ENCODE measurements at places on chromosomes 12 and 14.

- DNase-seq, result no peak
Observed at GRCh38 chr14:75440733-75441477, 13.1 kb downstream of the JDP2 start.

DNA sequence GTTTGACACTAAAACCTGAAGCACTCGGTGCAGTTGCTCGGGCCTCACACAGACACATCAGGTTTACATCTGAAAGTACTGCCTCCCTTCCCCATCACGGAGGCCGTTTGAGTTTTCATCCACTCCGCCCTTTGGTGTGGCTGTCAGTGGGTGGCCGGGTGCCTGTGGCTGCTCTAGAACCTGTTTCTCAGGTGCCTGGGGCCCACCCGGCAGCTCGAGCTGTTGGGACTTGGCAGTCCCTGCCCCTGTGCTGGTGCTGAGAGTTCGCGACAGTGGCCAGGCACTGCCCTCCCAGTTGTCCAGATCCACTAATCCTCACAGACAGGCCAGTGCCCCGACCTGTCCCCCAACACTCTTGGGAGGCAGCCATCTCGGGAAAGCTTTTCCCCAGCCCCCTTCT, 22.4 kb downstream of the XRCC3 start:
- DNase-seq, result no peak

DNA sequence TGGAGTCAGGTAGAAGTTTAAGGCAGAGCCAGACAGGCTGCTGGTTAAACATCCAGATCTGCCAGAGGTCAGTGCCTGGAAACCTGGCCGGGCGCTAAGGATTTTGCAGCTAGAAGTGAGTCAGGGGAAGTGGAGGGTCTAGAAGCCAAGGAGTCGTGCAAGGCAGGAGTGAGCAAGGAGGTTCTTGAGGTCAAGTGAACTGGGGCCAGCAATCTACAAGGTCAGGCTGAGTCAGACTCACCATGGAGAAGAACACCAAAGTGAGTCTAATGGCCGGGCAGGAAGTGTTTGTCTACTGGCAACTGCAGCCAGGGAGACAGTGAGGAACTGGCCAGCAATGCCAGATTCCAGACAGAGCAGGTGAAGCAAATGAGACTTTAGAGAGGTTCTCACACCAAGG, 628.2 kb downstream of the ETNK1 start:
- DNase-seq, result no peak

DNA sequence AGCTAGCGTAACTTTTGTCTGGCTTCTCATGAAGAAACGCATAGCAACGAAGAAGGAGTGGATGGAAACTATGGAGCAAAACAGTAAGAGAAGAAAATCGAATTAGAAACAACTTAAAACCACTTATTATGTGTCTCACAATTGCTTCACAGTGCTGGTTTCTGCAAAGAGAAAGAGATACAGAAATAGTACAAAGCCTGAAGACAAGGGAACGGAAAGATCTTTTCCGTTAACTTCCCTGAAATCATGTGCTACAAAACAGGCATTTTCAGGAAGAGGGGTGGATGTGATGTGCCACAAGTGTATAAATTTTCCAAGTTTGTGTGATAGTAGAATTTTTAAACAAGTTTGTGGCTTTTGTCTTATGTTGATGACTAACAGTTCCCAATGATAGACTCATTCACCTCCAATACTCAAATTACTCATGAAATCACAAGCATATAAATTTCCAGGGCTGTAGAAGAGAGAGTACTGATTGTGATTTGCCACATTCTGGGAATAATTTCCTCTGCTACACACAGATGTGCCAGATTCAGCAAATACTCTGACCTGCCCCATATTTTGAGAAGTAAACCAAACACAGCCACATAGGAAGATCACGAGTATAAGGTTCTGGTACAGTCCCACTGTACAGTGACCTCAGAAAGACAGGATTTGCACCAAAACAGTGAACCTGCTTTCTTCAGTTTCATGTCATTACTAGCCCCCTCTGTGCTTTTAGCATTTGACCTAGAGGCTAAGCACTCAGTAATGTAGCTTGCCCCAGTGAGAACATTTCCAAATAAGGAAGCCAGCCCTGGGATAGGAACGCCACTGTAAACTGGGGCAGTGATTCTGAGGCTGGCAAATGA, 41.4 kb upstream of the PPFIA2 start:
- DNase-seq, result no peak

- DNase-seq, result no peak
Observed at GRCh38 chr14:68587931-68588330, 204.9 kb downstream of the ZFP36L1 start.

DNA sequence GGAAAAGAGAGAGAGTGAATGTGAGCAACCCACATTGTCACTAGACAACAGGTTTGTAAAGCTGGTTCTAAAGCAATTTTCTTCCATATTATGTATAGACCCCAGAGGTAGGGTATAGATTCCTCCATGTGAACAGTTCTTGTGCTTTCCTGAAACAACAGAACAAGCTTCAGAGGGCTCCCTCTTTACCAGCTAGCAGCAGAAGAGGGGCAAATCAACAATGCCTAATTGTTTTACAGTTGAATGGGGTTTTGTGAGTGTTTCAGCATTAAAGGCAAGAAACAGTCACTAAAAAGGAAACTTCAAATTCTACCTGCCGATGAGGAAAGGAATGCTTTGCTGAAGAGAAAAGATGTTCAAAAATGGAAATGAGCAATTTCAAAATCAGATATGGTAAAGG, 341.2 kb upstream of the KITLG start:
- DNase-seq, result no peak

DNA sequence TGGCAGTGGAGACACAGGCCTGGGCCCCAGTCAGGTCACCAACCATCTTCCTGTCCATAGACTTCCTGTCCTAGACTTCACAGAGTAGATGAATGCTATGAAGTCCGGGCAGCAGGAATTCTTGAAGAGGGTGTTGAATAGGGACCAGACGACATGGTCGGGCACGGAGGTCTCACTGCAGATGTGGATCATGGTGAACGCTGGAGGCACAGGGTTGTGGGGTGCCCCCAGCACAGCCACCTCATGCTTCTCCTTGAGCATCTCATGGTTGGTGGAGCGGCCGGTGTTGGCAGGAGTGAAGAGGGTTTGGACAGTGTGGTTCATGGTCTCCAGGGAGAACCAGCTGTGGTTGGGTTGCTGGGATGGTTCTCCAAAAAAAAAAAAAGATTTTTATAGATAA, 55.8 kb upstream of the AMIGO2 start:
- no peak for DNase-seq

DNA sequence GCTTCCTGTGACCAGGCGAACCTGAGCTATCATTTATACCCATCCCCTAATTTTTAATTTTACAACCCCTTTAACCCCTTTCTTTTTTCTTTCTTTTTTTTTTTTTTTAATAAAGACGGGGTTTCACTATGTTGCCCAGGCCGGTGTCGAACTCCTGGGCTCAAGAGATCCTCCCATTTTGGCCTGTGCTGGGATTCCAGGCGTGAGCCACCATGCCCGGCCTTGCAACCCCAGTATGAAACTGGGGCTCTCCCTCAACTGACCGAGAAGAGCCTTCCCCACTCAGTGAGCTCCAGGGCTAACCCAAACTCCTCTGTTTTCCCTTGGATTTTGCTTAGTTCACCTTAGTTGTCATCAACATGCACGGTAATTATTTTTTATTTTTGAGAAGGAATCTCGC, 992 bp downstream of the CPSF2 start:
- DNase-seq, result no peak

GRCh38 chr12:5260591-5261086, 171.3 kb upstream of the NTF3 start:
- no peak for DNase-seq

DNA sequence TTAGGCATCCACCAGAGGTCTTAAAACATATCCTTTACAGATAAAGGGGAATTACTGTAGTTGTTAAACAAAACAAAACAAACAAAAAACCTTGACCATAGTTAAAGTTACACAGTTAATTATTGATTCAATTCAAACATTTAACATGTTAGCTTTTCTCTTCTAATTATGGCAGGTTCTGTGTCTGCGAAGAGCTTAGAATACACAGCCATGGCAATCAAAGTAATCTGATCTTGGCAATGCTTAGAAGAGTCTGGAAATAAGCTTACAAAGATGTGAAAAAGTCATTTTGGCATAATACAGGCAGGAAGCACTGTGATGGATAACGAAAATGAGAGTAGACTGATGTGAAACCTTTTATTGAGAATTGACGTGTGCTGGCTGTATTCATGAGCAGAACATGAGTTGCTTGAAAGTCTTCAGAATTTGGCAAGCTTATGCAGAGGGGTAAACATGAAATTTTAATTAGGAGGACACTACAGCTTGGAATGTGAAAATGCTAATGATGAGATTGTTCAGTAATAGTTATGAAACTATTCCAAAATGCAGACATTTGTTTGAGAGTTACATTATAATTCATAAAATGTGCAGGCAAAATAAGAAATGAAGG, 629.6 kb downstream of the FSCB start:
- DNase-seq, result no peak

DNA sequence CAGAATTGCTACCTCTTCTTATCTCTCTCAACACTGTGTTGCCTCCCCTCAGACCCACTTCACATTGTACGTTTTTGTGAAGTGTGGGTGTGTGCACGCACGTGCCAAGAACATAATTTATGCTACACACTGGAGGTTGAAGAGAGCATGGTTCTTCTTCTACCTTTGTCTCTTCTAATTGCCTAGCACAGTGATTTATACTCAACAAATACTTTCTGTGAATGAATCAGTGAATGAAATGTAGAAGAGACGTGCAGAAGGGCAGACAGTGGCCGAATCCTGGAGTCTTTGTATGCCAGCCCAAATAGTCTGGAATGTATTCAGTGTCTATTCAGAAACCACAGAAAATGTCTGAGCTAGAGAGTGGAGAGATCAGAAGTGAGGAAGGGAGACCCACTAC, 4.6 kb upstream of the SAMD4A start:
- DNase-seq, result no peak

DNA sequence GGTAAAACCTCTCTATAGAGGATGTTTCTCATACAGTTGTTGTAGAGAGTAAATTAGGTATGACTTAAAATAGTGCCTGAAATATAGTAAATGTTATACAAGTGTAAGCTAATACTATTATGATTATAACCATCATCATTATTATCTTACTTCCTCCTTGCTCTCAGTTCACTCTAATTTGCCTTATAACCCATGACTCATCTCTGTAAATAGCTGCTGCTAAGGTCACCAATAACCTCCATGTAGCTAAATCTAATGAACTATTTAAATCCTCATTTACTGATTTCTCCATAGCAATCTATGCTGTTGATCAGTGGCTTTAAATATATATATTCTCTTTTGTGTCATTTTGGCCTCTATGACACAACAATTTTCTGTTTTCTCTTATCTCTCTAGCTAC, 109.6 kb downstream of the RMST start:
- no peak for DNase-seq

DNA sequence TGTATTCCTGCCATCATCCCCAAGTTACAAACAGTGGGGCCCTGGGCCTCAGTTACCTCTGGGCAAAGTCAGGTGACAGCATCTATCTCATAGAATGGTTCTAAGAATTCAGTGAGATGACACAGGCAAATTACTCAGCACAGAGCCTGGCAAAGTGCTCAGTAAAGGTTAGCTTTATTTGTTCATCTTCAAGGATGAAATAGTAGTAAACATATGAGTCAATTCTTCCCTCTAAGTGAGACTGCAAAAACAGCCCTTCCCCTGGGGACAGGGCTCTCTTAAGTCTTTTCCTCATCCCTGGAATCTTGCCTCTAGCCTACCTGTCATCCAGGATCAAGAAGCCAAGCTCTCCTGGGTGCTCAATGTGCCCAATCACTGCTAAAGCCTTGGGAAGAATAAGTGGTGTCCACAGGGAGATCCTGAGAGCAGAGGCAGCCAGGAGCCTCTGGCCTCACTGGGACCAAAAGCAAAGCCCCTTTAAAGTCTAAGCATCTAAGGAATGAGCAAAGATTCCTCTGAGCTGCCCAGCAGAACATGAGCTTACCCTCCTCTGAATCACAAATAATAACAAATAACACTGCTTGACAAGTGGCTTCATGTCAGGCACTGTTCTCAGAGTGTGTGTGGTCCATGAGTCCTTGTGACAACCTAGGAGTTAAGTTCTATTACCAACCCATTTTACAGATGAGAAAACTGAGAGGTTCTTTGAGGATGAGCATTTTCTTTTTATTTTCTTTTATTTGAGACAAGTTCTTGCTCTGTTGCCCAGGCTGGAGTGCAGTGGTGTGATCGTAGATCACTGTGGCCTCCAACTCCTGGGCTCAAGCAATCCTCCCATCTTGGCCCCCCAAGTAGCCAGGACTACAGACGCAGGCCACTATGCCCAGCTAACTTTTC, 12.1 kb downstream of the NUAK1 start:
- no peak for DNase-seq

DNA sequence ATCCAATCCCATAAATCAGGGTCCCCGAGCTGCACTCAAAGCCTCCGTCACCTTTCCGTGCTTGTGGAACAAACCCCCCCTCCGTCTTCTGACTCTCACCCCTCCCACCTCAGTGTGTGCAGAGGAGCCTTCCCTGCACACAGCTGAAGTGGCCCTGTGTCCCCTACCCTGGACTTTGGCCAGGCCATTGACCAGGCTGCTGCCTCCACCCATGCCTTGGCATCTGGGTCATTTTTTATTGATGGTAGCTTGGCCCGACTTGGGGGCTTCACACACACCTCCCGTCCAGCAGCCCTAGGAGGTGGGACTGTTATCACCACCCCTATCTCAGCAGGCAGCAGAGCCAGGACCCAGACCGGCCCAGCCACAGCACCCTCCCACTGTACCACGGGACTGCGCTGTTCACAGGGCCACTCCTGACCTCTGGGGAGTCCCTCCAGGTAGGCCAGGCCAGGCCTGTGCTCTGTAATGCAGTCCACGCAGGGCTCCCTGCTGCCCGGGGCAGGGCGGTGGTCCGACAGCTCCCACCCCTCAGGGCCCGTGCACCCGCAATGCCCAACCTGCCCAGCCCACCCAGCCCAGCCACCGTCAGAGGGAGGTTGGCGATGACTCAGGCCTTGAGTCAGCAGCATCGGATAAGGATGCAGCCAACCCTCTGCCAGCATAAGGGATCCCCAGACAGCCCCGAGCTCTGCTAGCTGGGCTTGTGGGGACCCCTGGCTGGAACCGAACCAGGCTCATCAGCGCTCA, 9.2 kb upstream of the INF2 start:
- peak; percentile 43 for DNase-seq

DNA sequence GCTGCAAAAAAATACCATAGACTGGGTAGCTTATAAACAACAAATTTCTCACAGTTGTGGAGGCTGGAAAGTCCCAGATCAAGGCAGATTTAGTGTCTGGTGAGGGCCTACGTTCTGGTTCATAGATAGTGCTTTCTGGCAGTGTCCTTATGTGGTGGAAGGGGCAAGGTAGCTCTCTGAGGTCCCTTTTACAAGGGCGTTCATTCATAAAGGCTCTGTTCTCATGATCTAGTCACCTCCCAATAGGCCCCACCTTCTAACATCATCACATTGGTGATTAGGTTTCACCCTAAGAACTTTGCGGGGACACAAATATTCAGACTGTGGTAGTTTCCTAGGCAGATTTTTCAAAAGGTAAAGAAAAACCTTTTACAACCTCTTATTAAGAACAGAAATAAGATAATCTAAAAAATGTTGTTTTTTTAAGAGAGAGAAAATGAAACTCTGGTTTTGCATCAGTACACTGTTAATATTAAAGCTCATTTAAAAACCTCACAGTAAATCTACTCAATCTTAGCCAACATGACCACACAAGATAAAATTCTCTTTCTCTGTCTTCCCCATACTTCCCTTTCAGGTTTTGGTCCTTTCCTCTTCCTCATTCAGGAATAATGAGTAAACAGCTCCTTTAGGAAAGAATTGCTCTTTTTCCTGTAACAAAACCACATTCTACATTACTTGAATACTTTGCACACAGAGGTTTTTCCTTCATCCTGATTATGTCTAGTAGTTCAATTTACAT, 117.5 kb downstream of the UNC79 start:
- DNase-seq, result no peak
